ENCODE measurements at places on chromosomes 7 and 10.

- H3K27me3 ChIP-seq = no peaks in the 10 kb centered on the region
- H3K4me1 ChIP-seq = peaks cover 34% of the 10 kb centered on the region
- no peak overlapping the region for H3K27ac ChIP-seq
- no peaks in the 10 kb centered on the region for H3K36me3 ChIP-seq
Measured at GRCh38 chr7:1990001-1990670, 242.6 kb downstream of the MAD1L1 start.

DNA sequence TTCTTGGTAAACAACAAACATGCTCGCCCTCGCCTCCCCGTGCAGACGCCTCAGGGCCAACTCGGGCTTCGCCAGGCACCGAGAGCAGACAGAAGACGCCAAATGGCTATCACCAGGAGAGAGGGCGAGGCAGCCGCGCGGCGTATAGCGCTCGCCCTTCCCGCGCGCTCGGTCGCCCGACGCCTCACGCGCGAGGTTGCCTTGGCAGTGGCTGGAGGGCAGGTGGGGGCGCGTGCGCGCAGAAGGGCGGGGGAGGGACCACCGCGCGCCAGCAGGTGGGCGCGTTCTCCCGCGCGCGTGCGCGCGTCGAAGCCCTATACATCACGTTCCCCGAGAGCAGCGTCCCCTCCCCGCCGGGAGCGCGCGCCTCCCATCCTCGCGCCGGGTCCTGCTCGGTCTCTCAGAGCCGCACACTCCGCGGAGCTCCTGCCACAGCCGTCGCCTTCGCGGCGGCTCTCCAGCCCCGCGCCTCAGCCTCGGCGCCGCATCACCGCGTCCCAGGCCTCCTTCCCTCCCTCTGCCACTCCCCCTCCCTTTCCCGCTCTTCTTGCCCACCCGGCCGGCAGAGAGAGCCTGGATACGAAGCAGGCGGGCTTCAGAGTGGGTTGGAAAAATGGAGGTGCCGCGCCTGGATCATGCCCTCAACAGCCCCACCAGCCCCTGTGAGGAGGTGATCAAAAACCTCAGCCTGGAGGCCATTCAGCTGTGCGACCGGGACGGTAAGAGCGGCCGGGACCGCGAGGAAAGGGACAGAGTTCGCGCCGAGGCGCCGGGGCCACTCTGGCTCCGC lies at the start of gene PHYHIPL:
TSS of gene PHYHIPL (plus strand) at position 403 of the 790 bp plus-strand sequence. CDS start at position 614, 211 bp downstream.
- no peak within 1 kb of the TSS for H3K4me3 ChIP-seq
- H3K27ac ChIP-seq = no peak within 1 kb of the TSS
- H3K27me3 ChIP-seq = no peaks in the 10 kb centered on the region
- no peak for DNase-seq

GRCh38 chr7:12687718-12688171 lies 312 bp downstream of the ARL4A start:
- H3K27ac ChIP-seq = peak overlapping the region; percentile 97
- H3K4me3 ChIP-seq = peak overlapping the region; percentile 75
- H3K4me1 ChIP-seq = peaks cover 7% of the 10 kb centered on the region
- DNase-seq = no peak
- H3K27me3 ChIP-seq = no peaks in the 10 kb centered on the region

- H3K4me1 ChIP-seq = no peaks in the 10 kb centered on the region
- no peak overlapping the region for H3K27ac ChIP-seq
- no peak overlapping the region for H3K4me3 ChIP-seq
- no peaks in the 10 kb centered on the region for H3K27me3 ChIP-seq
- no peaks in the 10 kb centered on the region for H3K36me3 ChIP-seq
- no peak for DNase-seq
Measured at GRCh38 chr10:52778511-52779392, 6.2 kb upstream of the MBL2 start.

GRCh38 chr10:2856598-2856997 lies 210.8 kb upstream of the PFKP start:
- H3K27me3 ChIP-seq = no peaks in the 10 kb centered on the region
- no peaks in the 10 kb centered on the region for H3K36me3 ChIP-seq
- H3K4me1 ChIP-seq = no peaks in the 10 kb centered on the region
- DNase-seq = no peak

Data from CD8-positive, alpha-beta memory T cell (primary cell).